ENCODE measurements at places on chromosomes 16 and 17.

DNA sequence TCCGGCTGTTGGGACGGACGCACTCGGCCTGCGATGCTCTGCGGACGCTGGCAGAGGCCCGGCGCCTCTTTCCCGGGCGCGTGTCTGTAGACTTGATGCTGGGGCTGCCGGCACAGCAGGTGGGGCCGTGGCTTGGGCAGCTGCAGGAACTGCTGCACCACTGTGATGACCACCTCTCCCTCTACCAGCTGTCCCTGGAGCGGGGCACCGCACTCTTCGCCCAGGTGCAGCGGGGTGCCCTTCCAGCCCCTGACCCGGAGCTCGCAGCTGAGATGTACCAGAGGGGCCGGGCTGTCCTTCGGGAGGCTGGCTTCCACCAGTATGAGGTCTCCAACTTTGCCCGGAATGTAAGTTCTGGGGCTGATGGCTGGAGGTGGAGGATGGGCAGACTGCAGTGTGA is 3.5 kb downstream of the RSAD1 start:
- DNase-seq: no peak

GRCh38 chr17:47644324-47644723 is 5.4 kb upstream of the KPNB1 start:
- no peak for DNase-seq

- DNase-seq: no peak
These were observed 6.5 kb downstream of the NXN start for GRCh38 chr17:973053-973452.

DNA sequence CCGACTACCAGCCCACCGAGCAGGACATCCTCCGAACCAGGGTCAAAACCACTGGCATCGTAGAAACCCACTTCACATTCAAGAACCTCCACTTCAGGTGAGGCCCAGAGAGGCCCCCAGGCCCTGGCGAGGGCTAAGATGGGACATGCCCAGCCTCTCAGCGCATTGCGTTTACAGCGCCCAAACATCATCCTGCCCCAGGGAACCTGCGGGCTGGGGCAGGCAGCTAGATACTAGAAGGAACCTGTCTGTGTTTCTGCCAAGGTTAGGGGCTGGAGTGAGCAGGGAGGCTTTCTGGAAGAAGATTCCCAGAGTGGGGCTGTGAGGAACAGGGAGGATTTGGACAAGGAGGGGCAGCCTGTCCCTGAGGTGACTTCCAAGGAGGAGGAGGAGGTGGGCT is 90.6 kb downstream of the AMFR start:
- no peak for DNase-seq
